Activated T-cell treated with anti-CD3 and anti-CD28 coated beads, Interleukin-2, amount 50 U/mL, for 24 hours (primary cell): ENCODE measurements at places on chromosomes 13 and 19.

DNA sequence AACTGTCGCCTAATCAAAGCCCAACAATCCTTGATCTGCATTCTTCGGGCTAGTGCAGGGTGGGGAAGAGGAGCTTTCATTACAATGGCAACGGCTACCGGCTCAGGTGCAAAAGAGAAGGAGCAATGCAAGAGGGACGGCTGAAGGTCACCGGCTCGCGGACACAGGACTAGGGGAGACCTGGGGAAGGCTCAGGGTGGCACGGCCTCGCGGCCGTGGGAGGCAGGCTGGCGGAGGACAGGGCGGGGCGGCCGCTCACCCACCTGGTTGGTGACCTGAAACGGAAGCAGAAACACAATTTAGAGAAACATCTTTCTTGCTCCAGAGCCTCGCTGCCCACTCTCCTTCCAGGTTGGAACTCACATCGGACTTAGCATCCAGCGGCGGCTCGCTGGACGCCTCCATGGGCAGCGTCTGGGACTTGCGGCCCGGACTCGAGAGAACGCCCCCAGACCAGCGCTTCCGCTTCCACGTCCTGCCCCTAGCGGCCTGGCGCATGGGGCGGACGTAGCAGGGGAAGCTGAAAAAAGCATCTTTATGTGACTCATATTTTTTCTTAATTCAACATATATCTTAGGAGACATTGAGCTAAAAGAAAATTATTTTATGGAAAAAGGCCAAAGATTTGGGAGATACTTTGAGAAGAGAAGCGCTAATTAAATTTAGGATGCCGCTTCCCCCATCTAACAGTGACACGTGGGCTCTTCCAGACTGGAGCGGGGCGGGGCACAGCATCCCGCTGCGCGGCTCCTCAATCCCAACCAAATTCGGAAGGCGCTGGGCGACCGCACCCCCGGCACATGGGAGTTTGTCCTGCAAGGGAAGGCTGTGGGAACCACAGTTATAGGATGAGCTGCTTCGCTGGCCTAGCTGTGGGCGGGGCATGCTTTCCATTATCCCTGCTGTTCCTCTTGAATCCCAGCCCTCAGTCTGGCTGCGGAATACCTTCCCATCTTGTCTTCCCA is at the start of gene COMMD6:
Gene COMMD6 (minus strand): TSS at position 441 of the 965 bp plus-strand sequence. CDS start 36 bp downstream, at position 405.
- peak; percentile 83 for DNase-seq

DNA sequence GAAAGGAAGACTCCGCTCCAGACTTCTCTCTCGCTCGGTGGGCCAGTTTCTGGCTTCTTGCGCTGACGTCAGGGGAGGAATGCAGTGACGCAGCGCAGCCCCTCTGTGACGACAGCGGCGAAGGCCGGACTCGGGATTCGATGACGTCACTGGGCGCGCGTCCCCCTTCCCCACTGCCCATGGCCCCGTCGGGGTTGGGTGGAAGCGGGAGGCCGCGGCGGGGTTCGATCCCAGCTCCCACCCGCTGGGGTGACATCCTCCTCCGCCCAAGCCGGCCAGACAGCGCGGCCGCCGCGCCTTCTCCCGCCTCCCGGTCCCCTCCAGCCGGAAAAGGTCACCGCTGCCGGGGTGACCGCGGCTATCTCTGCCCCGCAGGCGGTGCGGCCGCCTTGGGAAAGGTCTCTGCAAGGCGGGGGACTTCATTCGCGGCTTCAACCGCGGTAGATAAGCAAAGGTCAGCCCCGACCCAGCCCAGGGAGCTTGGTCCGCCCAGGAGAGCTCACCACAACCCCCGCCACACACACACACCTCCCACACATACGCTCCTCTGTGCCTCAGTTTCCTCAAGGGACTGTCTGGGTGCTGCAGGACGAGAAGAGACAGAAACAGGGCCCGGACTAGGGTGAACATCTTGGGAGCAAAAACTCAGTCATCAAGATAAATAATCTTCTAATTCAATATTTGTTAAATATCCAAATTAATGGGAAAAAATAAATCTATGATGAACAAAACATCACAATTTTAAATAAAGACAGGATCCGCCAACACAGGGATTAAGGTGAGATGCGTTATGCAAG is 844 bp upstream of the RFX1 start:
- DNase-seq = peak; percentile 90

GRCh38 chr19:11982526-11982925 is 17.7 kb downstream of the ZNF763 start:
- no peak for DNase-seq

- peak; percentile 71 for DNase-seq
These were observed 15.4 kb upstream of the MATK start for GRCh38 chr19:3801412-3802096.

DNA sequence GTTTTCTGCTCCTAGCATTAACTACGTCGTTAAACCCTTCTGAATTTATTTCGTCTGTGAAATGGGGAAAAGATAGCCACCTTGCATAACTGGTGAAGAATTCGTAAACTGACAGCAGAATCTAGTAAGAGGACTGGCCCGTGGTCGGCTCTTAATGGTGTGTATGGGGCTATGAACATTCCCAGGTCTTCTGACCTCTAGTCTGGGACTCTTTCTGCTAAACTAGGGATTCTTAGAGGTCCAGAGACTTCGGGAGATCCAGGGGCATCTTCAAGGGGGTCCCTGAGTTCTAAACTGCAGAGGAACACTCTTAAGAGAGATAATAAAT is 231.1 kb upstream of the SERP2 start:
- DNase-seq = no peak

DNA sequence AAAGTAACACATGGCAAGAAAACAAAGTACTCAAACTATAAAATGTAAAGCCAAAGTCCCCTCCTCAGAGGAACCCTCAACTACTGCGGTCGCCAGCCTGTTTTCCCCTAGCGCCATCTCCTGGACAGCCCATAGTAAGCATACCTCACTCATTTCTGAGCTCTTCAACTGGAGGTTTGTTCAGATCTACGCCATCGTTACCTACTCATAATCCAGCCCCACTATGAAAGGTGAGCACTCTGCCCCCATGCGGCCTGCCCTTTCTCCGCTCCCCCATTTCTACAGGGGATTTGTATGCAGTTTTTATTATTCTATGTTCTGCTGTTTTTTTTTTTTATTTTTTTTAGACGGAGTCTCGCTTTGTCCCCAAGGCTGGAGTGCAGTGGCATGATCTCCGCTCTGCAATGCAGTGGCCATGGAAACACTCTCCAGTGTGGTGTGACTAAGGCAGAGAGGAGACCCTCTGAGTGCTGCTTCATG is 26.2 kb downstream of the OPA3 start:
- DNase-seq = peak; percentile 58

GRCh38 chr13:70694996-70695715 is 586.9 kb upstream of the KLHL1 start:
- DNase-seq = no peak

- no peak for DNase-seq
These were observed 15.6 kb upstream of the EPOR start for GRCh38 chr19:11399667-11400066.

DNA sequence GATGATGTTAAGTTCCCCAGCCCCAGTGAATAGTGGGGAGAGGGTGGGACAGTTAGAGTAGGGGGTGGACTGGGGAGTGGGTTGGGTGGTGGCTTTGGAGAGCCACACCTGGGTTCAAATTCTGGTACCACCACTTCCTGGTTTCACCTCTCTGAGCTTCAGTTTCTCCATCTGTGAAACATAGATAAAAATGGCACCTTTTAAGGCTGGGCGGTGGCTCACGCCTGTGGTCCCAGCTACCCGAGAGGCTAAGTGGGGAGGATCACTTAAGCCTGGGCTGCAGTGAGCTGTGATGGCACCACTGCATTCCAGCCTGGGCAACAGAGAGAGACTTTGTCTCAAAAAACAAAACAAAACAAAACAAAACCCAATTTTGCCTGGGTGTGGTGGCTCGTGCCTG is 5.9 kb downstream of the VAV1 start:
- DNase-seq = no peak
